ENCODE measurements at places on chromosomes 11 and 22. TPM values are rescaled to one million over a fixed set of nuclear protein-coding genes. Genes with fewer than 3 reads are reported as not detected.

The ZNRF3 gene
- total RNA-seq = 23.1 TPM

The DKK3 gene
- total RNA-seq = 847 TPM

The POU2AF1 gene
- not detected for total RNA-seq

The RDX gene
- 54.4 TPM for total RNA-seq

DNA sequence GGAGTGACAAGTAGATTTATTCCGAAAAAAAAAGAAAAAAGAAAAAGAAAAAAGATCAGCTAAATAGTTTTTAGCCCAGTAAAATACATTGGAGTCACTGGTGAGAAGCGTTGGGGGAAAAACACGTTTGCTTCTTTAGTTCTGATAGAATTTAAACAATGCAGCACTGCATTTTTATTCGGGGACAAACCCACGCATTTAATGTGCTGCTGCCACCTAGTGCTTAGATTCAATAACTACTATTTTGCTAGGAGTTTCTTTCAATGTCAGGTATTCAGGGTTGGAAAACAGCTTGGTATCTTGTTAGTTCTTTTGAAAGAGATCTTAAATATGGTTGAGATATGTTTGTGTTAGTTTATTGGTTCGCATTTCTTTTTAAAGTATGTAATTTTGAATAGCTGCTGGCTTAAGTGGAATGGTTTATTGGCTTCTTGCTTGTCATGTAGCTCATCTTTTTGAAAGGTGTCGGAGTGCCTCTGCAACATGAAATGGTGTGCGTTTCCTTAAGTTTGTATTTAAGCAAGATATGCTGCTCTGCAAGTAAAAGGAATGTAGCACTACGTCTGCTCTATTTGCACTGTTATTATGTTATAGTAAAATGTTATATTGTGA lies 41.9 kb downstream of the SVIP start:
- H3K4me3 ChIP-seq = no peak overlapping the region
- no peaks in the 10 kb centered on the region for H3K27me3 ChIP-seq
- no peaks in the 10 kb centered on the region for H3K4me1 ChIP-seq
- H3K27ac ChIP-seq = no peak overlapping the region
- no peak for DNase-seq

DNA sequence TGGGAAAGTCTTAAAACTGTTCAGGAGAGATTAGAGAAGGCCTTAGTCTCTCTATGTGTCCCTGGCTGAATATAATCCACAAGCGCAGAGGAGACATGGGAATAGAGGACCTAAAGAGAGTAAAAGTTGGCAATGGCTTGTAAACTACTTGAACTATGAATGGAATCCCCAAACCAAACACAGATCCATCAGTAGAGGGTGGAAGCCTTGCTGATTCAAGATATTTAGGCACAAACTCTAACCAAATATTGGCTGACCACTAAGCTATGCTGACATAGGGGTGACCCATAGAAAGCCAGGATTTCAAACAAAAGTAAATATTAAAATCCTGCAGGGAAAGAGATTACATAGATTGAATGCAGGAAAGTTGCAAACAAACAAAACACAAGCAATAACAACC lies 439.2 kb downstream of the DLG2 start:
- H3K27me3 ChIP-seq = no peaks in the 10 kb centered on the region
- H3K4me3 ChIP-seq = no peak overlapping the region
- H3K27ac ChIP-seq = no peak overlapping the region

DNA sequence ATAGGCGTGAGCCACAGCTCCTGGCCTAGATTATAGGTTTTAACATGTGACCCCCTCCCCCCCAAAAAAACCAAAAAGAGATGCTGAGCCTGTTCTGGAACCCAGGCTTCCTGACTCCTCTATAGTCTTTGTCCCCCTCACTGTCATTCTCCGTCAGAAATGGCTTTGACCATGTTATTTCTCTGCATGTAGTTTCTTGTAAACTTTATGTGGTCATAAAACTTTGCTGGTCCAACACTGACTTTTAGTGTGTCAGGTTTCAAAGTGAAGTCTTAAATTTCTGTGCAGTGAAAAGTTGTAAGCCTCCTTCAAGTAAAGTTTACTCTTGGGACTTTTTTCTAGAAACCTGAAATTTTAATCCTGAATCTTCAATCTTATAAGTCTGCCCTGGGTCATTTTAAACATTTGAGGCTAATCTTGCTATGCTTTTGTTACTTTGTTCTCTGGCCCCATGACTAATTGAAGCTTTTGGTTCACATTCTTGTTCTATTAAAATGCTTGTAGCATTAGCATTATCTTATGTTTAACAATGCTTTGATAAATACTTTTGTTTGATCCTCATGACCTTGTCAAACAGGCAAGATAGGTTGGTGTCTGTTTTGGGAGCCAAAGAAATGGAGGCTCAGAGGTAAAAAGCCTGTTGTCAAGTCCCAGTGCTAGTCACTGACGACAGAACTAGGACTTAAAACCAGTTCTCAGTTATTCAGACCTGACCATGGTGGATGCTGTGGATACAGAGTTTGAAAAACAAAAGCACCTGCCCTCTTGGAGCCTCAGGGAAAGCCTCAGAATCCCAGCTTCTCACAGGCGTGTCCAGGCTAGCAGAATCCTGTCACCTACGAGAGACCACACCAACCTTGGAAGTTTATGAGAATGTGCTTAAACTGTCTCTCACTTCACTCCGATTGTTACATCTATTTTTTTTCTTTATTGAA lies 87.7 kb upstream of the HORMAD2 start:
- peaks cover 11% of the 10 kb centered on the region for H3K36me3 ChIP-seq
- no peaks in the 10 kb centered on the region for H3K27me3 ChIP-seq

DNA sequence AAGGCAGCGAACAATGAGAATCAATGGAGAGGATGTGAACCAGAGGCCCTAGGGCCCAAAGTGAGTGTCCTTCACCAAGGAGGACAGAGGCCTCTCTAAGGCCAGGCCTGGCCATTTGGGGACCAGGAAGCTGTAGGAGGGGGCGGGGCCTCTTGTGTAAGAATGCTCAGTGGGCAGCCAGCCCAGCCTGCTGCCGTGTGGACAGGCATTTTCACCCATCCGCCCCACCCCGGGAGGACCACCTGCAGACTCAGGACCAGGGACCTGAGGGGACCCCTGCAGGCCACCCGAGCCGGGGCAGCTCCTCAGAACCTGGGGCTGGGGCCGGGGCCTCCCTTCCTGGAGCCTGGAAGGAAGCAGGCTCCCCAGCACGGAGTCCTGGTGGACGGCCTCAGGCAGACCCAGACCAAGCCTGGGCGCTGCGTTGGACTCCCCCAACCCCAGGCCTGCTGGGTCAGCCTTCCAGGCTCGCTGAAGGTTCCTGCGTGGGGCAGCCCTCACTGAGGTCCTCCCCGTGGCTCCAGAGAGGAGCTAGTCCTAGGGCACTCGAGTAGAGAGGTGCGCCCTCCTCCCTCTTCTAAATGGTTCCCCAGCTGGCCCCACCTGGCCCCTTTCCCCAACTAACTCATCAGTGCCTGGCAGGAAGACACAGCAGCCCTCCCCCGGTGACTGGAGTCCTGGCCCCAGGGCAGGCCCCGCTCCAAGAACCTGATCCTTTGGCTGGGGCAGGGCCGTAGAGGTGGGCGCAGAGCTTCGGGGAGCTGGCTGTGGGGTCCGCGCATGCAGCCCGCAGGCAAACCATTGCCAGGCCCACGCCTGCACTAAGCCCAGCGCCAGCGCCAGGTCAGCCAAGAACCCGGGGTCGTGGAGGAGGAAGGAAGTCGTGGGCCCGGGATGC lies 1.5 kb upstream of the TRABD start:
- peak overlapping the region; percentile 93 for H3K4me3 ChIP-seq
- no peak for DNase-seq
- no peaks in the 10 kb centered on the region for H3K27me3 ChIP-seq
- no peak overlapping the region for H3K27ac ChIP-seq
- no peaks in the 10 kb centered on the region for H3K36me3 ChIP-seq

GRCh38 chr22:22045571-22046335 lies 63.2 kb upstream of the TOP3B start:
- no peak for DNase-seq
- H3K4me3 ChIP-seq = no peak overlapping the region
- no peaks in the 10 kb centered on the region for H3K27me3 ChIP-seq
- no peaks in the 10 kb centered on the region for H3K4me1 ChIP-seq

GRCh38 chr11:99419991-99420390 lies 399.2 kb downstream of the CNTN5 start:
- H3K36me3 ChIP-seq = no peaks in the 10 kb centered on the region
- H3K4me3 ChIP-seq = no peak overlapping the region
- no peak for DNase-seq
- no peak overlapping the region for H3K27ac ChIP-seq
- no peaks in the 10 kb centered on the region for H3K27me3 ChIP-seq

DNA sequence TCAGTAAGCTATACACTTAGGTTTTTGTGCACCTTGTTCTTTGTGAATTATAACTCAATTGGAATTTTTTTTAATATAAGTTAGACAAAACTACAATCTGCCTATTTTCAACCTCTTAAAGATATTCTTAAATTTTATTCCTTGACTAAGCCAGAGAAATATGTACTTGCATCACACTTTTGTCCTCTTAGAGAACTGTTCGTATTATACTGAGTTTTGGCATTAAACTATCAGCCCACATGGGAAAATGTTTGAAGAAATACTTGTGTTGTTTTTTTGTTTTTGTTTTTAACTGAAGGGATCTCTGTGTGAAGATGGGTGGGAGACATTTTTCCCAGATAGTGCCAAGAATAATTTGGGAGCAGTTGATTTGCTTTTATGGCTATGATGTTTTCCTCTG lies 25.3 kb downstream of the CEP295 start:
- no peaks in the 10 kb centered on the region for H3K27me3 ChIP-seq
- H3K4me1 ChIP-seq = peaks cover 3% of the 10 kb centered on the region
- no peak overlapping the region for H3K4me3 ChIP-seq
- peaks cover 42% of the 10 kb centered on the region for H3K36me3 ChIP-seq
- H3K27ac ChIP-seq = peak overlapping the region; percentile 61

DNA sequence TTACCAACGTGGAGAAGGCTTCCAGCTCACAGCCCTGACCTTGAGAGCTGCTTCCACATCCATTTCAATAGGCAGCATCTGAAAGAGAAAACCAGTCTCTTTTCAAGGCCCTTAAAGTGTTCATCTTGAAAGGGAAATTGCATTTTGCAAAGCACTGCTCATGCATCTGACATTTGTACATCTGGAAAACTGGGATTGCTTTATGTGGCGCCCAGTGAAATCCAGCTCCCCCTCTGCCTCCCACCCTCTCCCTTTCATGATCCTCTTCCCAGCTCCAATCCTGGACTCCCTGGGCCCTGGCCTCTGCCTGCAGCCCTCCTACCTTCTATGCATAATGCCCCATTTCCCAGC lies 17.4 kb downstream of the TP53AIP1 start:
- no peaks in the 10 kb centered on the region for H3K36me3 ChIP-seq
- H3K4me1 ChIP-seq = no peaks in the 10 kb centered on the region
- H3K27ac ChIP-seq = no peak overlapping the region
- no peak overlapping the region for H3K4me3 ChIP-seq
- H3K27me3 ChIP-seq = no peaks in the 10 kb centered on the region

GRCh38 chr11:66335531-66336233 lies 552 bp downstream of the RIN1 start:
- peaks cover 13% of the 10 kb centered on the region for H3K4me1 ChIP-seq
- peak overlapping the region; percentile 55 for H3K27ac ChIP-seq
- H3K4me3 ChIP-seq = peak overlapping the region; percentile 83

- no peak for DNase-seq
- H3K36me3 ChIP-seq = no peaks in the 10 kb centered on the region
- no peaks in the 10 kb centered on the region for H3K27me3 ChIP-seq
- no peak overlapping the region for H3K4me3 ChIP-seq
- no peak overlapping the region for H3K27ac ChIP-seq
Measured at GRCh38 chr11:96841792-96842191, 452.0 kb downstream of the JRKL start.

- H3K27ac ChIP-seq = no peak overlapping the region
- H3K36me3 ChIP-seq = no peaks in the 10 kb centered on the region
- no peaks in the 10 kb centered on the region for H3K27me3 ChIP-seq
- DNase-seq = no peak
Measured at GRCh38 chr22:39068033-39068785, 8.9 kb upstream of the APOBEC3G start.

GRCh38 chr22:31496007-31496734 lies at the start of gene SFI1:
TSS of gene SFI1 (plus strand) at chr22:31496536. CDS start at chr22:31508285, 11,749 bp downstream.
- peaks cover 5% of the 10 kb centered on the region for H3K4me1 ChIP-seq
- no peaks in the 10 kb centered on the region for H3K27me3 ChIP-seq
- no peaks in the 10 kb centered on the region for H3K36me3 ChIP-seq
- H3K27ac ChIP-seq = peak within 1 kb of the TSS; percentile 70
- DNase-seq = peak; percentile 55

DNA sequence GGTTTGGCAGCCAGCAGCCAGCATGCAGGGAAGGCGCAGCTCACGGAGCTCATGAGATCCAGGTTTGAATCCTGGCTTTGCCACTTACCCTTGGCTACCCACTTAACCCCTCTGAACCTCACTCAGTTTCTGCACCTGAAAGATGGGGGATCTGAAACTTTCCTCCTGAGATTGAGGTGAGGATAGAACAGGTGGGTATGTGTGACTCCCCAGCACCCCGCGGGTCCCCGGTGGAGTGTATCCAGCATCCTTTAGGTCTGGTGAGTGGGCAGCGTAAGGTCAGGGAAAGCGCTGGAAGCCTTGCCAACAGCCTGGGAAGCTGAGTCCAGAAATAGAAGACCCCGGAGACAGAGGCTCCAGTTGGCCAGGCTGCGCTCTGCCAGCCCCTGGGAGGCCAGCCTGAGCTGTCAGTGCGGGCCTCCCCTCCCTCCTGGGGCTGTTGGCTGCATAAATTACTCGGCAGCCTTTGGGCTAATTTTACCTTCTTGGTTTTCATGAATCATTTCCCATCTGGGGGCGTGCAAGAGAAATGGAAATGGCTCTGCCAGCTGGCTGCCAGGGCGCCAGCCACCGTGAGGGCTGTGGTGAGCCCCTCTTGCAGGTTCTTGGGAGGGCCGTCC lies 17.6 kb downstream of the PRDM11 start:
- peaks cover 64% of the 10 kb centered on the region for H3K4me1 ChIP-seq
- DNase-seq = no peak
- no peak overlapping the region for H3K4me3 ChIP-seq
- H3K36me3 ChIP-seq = no peaks in the 10 kb centered on the region
- peak overlapping the region; percentile 79 for H3K27ac ChIP-seq

DNA sequence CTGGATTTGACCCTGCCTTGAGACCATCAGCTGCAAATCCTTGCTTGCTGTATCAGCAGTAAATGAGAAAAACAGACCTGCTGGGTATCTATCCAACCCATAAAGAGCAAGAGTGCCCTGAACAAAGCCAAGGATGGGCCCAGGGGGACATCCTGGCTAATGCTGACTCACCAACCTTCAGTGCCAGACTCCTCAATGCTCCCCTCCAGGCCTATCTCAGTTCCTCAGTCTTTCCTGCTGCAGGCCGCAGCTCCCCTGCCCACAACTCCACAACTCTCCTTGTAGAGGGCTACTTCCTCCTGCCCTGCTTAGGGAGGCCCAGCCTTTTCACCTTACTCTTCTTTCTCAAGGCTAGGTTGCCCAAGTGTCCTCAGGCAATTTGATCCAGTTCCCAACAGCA lies 2.6 kb downstream of the LAMTOR1 start:
- H3K4me3 ChIP-seq = no peak overlapping the region
- peaks cover 17% of the 10 kb centered on the region for H3K4me1 ChIP-seq
- H3K27ac ChIP-seq = no peak overlapping the region
- H3K36me3 ChIP-seq = peaks cover 24% of the 10 kb centered on the region
- DNase-seq = no peak
